Right lung (tissue), 10 donors: ENCODE measurements at places on chromosomes 11 and 22. TPM values are rescaled to one million over a fixed set of nuclear protein-coding genes. Genes with fewer than 3 reads are reported as not detected.

DNA sequence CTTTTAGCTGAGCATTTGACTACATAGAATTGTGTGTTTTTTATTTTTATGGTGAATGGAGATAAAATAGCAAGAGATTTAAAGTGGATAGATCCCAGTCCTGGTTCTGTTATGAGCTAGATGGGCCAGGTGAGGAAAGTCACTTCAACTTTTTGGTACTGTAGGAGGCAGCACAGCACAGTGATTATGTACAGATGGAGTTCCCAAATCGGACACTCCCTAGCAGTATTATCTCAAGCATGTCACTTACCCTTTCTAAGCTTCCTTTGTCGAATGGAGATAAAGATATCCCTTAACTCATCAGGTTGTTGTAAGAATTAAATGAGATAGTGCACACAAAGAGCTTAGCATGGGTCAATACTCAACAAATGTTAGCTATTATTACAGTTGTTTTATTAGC lies 5.3 kb downstream of the EXPH5 start:
- DNase-seq: no peak

Gene PRRG4
- 2.2 TPM for polyA plus RNA-seq

Gene SAA1
- polyA plus RNA-seq: not detected

Gene MRPL21
- polyA plus RNA-seq: 70.8 TPM

- DNase-seq: no peak
Observed at GRCh38 chr11:75773595-75774353, 5.2 kb downstream of the DGAT2 start.

DNA sequence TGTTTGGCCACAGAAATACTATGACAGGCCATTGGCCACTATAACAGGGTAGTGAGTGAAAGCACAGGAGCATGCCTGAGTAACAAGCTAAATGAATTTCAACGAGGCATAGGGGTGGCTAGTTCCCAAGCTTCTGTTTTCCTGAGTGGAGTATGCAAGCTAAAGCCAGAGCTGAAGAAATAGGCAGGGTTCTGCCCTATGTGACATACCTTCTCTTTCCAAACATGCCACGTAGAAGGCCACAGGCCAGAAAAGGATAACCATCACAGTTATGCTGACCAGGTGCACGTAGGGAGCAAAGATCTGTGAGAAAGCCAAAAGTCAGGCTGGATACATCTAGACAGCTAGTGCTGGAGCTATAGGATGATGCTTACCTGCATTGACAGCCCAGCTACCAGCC lies 30.6 kb downstream of the GDPD4 start:
- DNase-seq: no peak

- no peak for DNase-seq
Observed at GRCh38 chr22:29171721-29172120, 34.0 kb upstream of the EMID1 start.

DNA sequence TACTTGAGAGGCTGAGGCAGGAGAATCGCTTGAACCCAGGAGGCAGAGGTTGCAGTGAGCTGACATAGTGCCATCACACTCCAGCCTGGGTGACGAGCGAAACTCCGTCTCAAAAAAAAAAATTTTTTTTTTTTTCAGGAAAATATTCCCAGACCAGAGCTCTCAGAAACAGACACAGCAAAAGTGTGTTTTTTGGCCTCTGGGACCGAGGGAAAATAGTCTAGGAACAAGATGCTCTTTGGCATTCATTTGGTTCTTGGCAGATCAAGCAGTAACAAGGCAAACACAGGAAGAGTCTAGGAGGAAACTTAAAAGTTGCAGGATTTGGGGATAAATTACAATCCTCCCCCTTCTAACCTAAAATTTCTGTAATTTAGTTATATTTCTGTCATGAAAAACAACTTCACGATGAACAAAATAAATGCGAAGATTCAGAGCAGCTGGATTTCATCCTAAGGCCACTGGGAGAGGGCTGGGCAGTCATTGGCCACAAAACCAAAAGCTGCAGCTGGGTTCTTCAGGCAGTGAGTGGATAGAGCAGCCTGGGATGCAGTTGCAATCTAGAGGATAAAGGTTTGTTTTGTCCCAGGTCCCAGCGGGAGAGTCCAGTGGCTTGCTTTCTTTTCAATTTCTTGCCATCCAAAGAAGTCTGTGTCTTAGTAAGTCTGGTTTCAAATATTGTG lies 19.7 kb downstream of the ATG16L2 start:
- DNase-seq: no peak

DNA sequence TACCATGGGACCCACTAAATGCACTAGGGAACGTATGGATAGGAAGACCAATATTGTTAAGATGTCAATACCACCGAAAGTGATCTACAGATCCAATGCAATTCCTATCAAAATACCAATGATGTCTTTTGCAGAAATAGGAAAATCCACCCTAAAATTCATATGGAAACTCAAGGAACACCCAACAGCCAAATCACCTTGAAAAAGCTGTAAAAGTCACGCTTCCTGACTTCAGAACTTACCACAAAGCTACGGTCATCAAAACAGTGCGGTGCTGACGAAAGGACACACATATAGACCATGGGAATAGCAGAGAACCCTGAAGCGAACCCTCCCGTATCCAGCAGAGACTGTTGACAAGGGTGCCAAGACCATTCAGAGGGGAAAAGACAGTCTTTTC lies 20.5 kb downstream of the BRD1 start:
- DNase-seq: no peak

GRCh38 chr11:109853156-109853776 lies 239.9 kb upstream of the ZC3H12C start:
- peak; percentile 16 for DNase-seq

GRCh38 chr11:108370990-108371389 lies 96.3 kb downstream of the C11orf65 start:
- DNase-seq: no peak

DNA sequence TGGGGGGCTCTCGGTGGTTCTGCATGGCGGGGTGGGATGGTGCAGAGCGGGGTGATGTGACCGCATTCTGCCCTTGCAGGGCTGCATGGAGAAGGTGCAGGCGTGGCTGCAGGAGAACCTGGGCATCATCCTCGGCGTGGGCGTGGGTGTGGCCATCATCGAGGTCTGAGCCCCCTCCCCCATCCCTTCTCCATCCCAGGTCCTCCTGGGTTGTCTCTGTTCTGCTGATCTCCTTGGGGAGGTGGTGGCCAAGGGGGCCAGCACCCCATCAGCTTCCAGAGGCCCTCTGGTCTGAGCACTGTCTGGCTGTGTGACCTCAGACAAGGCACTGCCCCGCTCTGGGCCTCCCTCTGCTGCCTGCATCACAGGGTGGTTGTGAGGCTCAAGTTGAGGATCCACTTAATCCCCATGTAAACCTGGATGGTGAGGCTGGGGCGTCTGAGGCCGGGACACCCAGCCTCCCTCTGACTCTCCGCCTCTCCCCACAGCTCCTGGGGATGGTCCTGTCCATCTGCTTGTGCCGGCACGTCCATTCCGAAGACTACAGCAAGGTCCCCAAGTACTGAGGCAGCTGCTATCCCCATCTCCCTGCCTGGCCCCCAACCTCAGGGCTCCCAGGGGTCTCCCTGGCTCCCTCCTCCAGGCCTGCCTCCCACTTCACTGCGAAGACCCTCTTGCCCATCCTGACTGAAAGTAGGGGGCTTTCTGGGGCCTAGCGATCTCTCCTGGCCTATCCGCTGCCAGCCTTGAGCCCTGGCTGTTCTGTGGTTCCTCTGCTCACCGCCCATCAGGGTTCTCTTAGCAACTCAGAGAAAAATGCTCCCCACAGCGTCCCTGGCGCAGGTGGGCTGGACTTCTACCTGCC lies 53.3 kb downstream of the CD82 start:
- DNase-seq: no peak

GRCh38 chr11:40722179-40722795 lies 737.2 kb downstream of the LRRC4C start:
- DNase-seq: no peak

- no peak for DNase-seq
Observed at GRCh38 chr11:128201009-128201408, 386.3 kb downstream of the ETS1 start.

Gene CYTH4
- 5.3 TPM for polyA plus RNA-seq

GRCh38 chr11:69288883-69289242 lies 5.1 kb upstream of the MYEOV start:
- DNase-seq: no peak

DNA sequence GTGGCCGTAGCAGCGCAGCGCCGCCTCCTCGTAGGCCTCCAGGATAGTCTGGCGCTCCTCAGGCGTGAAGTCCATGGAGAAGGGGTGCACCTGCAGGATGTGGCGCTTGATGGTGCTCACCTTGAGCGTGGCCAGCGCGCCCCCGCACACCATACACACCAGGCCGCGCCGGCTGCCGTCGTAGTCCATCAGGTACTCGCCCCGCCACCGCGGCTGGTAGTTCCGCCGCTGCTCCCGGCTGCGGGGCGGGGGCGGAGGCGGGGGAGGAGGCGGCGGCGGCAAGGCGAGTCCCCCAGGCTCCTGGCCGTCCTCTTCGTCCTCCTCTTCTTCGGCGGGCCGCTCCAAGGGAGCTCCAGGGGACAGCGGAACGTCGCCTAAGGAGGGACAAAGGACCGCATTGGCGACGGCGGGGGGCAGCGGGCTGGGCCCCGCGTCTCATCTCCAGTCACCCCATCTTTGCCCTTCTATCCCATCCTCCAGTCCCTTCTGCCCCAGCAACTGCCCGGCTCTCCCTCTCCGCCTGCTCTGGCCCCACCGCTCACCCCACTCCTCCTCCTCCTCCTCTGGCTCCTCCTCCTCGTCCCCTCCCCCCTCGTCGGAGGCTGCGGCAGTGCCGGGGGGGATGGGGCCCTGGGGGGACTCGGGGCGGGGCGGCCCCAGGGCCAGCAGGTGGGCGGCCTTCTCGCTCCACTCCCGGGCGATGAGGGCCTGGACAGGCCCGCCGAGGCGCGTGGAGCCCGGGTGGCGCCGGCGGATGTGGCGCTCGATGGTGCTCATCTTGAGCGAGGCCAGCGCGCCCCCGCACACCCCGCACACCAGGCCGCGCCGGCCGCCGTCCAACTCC lies 4.9 kb downstream of the ZFTA start:
- no peak for DNase-seq

- DNase-seq: no peak
Observed at GRCh38 chr22:36052505-36052941, 23.9 kb upstream of the RBFOX2 start.

DNA sequence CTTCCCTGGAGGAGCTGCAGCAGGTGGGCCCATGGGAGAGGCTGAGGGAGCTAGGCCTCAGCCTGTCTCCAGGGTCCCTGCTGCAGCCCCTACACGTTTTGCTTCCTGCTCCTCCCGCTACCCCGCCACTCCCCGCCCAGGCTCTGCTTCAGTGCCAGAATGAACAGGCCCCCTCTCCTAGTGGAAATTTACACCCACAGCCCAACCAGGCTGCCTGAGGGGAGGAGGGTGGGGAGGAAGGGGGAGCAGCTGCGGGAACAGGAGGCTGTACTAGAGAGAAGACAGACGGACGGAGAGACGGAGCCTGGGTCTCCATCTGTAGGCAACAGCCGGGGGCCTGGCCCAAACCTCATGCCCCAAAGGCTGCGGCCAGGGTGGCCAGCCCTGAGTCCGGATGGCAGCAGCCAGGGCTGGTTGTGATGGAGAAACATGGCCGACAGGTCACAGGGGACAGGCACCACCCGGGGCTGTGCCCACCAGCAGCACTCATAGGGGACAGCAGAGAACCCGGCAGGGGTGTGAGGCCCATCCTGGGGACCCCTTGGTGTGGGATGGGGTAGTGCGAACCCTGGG lies 20.6 kb downstream of the FLRT1 start:
- DNase-seq: no peak

GRCh38 chr11:32511926-32512325 lies 71.7 kb upstream of the EIF3M start:
- DNase-seq: no peak

DNA sequence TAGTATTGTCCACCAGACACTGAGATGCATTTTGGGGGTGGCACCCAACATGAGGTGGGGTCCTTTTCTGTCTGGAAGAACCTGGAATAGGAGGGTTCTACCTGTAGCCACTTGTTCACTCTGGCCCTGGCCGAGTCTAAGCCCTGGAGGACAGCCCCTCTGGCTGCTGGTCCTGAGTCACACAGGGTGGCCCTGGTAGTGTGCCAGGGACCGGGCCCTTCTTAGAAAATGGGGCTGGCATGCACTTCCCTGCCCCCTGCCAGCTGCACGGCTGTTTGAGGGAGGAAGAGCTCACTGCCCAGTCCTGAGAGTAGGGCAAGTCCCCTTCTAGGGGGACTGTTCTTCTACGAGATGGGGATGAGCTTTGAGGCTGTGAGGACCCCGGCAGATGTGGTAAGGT lies 2.2 kb downstream of the PLCB3 start:
- no peak for DNase-seq
